Tibial nerve (tissue), 4 donors: ENCODE measurements at places on chromosomes 1 and 21. TPM values are rescaled to one million over a fixed set of nuclear protein-coding genes. Genes with fewer than 3 reads are reported as not detected.
A peak's percentile ranks its signal among the peaks of the same experiment; 100 is the strongest.

DNA sequence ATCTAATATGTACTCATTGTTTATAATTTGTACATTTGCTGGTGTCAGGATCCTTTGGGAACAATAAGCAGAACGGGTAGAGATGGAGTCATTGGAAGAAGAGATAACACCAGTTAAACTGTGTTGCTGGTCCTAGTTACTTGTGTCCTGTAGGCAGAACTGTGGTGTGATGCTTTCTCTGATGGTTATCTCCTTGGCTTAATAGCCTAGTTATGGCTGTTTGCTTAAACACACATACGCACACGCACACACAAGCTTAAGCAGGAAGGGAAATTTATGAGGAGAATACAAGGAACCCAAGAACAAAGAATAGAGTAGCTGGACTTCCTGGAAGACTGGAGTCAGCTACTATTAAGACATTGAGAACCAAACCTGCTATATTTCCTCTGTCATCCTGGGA lies 5.7 kb upstream of the PKN2 start:
- DNase-seq = no peak

DNA sequence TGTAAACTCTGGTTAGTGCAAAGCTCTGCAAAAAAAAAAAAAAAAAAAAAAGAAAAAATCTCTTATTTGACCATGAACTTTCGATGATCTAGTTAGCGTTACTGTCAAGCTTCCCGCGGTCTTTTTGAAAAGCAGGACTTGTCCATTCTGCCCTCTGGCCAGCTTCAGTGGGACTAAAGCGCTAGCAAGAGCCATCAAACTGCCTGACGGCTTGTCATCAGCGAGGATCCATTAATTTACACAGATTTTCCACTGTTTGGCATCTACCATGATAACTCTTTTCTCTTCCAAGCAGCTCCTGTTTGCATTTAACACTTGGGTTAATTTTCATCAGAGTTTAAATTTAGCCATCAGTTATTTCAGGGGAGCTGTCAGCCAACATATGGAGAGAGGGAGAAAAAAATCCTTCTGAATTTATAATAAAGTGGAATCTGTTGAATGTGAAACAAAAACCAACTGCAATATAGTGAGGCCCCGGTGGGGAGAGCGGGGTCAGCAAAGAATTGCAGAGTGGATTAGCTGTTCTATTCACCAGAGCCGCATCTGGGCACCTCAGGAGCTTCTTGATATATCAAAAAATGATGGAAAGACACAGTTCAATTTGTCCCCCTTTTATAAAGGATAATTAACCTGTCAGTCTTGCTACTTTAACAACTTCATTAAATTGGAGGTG lies 298.2 kb downstream of the SPATA17 start:
- no peak for DNase-seq

DNA sequence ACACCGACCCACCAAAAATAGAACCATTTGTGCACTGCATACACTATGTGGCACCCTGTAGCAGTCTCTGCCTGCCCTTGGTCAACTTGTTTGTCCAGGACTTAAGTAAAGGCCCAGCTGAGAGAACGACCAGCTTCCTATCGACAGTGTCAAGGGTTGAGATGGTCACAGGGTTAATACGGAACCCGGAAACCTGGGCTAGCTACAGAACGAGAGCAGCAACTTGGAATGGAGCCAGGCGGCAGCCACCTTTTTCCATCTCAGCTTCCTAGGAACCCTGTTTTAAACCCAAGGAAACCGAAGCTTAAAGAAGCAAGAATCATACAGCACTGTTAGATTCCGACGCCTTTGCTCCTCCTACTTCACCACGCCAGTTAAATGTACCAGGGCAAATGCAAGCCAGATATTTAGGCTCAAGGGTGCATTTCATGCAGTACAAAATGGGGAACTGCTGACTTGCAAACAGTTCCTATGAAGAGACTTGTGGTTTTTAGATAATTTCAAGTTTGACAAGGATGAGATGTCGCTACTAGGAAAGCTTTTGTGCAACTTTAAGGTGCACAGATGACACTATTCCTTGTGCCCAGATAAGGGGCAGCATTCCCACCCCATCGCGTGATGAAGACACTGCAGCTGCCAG lies 35.5 kb downstream of the SLC66A1 start:
- no peak for DNase-seq

- no peak for DNase-seq
These were observed 220.7 kb upstream of the HOOK1 start for GRCh38 chr1:59593798-59594790.

DNA sequence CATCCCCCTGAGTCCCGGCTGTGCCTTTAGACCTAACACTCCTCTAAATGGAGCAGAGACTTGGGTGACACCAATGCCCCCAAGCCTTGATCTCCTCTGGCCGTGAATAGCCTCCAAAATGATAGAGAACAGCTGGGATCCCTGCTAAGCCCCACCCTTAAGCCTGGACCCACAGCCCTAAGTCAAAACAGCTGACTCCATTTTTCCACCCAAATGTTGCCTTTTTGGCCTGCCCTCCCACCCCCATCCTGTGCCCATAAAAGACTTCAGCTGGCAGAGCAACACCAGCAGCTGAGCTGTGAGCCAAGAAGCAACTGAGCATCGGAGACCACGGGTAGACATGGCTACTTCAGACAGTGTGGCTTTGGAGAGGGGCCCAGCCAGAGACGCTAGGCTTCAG lies 420.8 kb downstream of the NPHP4 start:
- no peak for DNase-seq

DNA sequence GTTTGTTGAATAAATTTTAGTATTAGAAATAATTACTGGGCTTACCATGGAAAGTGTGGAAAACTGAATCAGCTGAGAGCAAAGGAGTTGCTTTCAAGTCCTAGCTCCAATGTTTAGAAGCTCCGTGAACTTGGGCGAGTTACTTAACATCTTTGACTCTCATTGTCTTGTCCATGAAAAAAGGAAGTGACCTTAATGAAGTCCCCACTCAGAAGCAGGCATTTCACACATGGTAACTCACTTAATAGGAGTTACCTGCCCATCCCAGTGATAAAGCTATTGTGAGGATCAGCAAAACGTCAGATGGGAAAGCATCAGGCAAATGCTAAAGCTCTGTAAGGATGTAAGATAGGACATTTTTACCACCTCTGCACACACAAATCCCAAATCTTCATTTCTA lies 34.0 kb upstream of the GADD45A start:
- DNase-seq = no peak

DNA sequence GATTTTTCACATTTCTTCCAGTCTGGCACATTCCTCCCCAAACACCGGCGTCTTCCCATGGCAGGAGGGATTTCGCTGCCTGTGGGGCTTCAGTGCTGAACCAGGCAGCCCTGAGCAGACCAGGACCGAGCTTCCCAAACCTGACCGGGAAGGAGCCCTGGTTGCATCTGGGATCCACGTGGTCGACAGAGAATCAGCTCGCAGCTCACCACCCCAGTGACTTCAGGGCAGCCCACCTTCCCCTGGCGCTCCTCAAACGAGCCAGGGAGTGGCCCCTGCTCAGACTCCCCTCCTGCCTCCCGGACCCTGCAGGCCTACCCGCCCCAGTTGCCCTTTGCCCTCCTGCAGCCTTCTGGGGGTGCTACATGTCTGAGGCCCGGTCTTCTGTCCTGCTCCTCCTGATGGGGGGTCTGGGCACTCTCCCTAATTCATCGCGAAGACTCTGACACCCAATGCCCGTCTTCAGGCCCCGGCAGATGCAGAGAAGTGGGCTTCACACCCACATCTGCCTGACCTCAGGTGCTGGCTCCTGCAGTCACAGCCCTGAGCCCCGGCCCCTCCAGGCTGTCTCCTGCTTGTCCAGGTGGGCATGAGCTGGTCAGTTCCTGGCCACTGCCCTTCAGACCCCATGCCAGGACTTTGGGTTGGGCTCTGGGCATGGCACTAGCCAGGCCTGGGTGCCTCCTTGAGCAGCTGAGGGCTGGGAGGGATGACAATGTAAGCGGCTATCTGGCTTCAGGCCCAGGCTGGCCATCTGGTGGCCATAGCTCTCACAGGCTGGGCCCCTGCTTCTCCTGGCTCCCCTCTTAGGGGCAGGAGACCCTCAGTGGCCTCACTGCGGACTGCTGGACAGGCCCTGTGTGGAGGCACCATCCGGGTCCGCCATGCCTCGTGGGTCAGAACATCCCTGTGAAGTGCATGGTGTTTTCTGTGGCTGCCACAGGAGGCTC lies 26.1 kb upstream of the PRSS38 start:
- peak; percentile 13 for DNase-seq

- DNase-seq = no peak
These were observed 138.3 kb downstream of the PTGER3 start for GRCh38 chr1:70909262-70909822.

- DNase-seq = no peak
These were observed 1.9 kb upstream of the OR13G1 start for GRCh38 chr1:247681288-247681897.

GRCh38 chr1:24020025-24020424 lies 39.9 kb upstream of the SRSF10 start:
- peak; percentile 50 for DNase-seq

- no peak for DNase-seq
These were observed 55.8 kb upstream of the SGIP1 start for GRCh38 chr1:66478116-66478515.

GRCh38 chr1:26733392-26733791 lies 37.6 kb downstream of the ARID1A start:
- no peak for DNase-seq

GRCh38 chr1:197268012-197268411 lies at the start of gene CRB1:
Gene CRB1, plus strand, starts transcription at chr1:197268252. Its CDS starts 161 bp downstream, at chr1:197268413.
- no peak for DNase-seq

- DNase-seq = no peak
These were observed 866 bp upstream of the FNDC5 start for GRCh38 chr1:32871364-32872191.

The LENEP gene
- total RNA-seq = not detected

The RGS2 gene
- total RNA-seq = 38.6 TPM

The NDUFS2 gene
- 107 TPM for total RNA-seq

The KIFAP3 gene
- 36.5 TPM for total RNA-seq

The TSPEAR gene
- total RNA-seq = not detected
